Cortex of kidney (tissue), 1 donor: ENCODE measurements at places on chromosomes 5 and 9.

GRCh38 chr5:37777432-37778130 is 62.3 kb downstream of the GDNF start:
- no peak for DNase-seq

DNA sequence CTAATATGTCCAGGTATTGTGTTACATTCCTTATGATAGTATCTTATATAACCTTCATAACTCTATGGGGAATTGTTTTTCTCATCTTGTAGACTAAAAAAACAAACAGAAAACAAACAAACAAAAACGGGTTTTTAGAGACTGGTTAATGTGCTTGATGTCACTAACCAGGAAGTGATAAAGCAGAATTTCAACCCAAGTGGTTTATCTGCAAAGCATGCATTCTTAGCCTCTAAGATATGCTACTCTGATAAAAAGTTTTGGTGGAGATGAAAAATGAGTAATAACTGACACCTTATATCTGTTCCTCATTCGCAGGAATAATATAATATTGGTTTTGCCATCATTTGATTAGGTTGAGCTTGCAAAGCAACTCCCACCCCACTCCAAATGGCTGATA is 53.4 kb downstream of the PUM3 start:
- DNase-seq = no peak

DNA sequence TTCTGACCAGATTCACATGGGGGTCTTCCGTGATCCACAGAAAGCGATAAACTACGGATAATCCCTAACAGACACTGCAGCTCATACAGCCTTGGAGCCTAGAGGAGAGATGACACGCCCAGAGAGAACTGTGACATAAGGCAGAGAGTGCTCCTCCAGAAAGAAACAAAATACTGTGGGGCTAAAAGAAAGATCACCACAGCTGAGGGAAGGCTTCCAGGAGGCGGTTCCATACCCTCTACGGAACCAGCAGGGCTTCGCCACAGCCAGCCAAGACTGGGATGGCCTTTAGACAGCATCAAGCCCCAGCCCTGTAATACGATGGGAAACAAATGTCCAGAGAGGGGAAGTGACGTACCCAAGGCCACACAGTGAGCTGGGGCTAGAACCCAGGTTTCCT is 19.3 kb downstream of the GPX3 start:
- DNase-seq = no peak

DNA sequence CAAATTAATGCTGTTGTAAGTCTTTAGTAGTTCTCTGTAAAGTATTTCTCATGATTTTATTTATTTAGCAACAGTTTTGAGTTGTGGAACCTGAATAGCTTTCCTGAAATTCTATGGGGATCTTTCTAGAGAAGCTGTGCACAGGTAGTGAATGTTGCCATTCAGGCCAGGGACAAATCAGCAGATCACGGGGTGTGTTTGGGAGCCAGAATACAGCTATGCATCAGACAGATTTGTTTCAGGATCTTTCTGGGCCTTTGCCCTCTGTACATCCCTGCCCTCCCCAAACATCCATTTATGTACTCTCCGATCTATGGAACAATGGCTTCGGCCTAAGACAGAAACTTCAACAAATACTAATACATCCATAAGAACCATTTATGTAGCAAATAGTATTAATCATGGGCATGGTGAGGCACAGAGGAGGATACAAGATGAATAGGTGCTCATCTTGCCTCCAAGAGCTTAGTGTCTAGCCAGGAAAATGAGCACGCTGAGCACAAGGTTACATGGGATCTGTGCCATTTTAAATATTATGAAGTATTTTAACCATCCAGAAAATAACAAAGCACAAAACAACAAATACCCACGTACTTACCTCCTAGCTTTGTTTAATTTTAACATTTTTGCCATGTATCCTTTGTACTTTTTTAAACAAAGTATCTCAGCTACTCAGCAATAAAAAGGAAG is 13.1 kb downstream of the ARHGEF37 start:
- DNase-seq = no peak

GRCh38 chr9:115063058-115063845 is 54.7 kb downstream of the TNC start:
- no peak for DNase-seq

DNA sequence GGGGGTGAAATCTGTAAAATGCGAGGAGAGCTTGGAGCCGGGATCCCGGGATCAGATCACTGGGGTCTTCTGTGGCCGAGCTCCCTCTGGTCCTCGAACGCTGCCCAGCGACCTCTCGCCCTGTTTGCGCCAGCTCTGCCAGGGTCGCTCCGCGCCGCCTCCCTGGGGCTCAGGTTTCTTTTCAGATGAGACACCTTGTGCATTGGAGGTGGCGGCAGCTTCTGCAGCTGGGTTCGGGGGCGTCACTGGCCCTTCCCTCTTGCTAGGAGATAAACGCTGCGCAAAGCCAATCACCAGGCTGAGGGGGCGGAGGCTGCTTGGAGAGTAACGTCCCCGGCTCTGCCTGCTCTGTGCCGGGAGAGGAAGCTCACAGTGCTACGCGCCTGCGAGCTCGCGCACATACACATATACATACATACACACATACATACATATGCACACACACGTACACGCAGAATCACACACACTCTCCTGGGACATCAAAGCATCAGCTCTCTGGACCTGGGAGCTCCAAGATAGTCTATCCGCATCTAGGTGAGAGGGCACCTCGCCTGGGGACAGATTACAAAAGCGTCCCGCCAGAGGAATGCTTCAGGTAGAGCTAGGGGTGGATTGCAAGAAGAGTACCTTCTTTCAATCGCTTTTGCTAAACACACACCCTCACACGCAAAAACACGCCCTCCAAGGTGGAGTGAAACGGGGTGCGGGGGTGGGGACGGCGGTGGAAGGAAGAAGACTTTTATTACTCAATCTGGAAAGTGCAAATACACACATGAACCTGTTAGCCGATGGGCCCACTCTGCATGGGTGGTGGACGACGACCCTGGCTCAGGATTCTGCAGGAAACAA is at the start of gene ST8SIA4:
TSS of gene ST8SIA4 (minus strand) at position 244 of the 849 bp plus-strand sequence. CDS start 327 bp downstream, outside the sequence.
- DNase-seq = no peak

- no peak for DNase-seq
Observed at GRCh38 chr5:132566657-132567056, 9.9 kb downstream of the RAD50 start.

DNA sequence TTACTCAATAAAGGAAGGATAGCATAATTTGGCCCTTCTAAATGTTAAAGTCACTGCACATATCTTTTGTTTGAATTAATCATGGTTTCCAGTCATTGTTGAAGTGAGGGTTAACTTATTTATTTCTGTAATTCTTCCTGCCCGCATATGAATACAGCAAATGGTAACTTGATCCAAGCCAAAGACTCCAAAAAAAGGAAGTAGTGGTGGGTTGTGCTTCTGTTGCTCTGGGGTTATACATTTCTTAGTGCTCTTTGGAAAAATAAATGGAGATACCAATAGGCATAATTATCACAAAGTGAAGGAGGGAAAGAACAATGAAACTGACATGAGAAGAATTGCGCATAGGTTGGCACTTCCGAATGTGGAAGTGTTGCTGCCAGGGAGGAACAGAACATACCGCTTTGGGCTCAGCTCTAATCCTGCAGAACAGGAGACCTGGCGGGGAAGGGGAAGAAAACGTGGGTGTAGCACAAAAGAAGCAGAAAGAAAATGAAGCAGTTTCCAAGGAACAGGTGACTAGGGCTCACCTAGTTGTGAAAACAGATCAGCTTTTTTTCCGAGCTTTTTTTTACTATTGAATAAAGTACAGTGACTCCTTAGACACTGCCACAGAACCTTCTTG is 69.7 kb upstream of the TAF11L2 start:
- no peak for DNase-seq

GRCh38 chr5:124000538-124000937 is 488.6 kb downstream of the CSNK1G3 start:
- DNase-seq = no peak

- no peak for DNase-seq
Observed at GRCh38 chr9:75788006-75788634, 102.4 kb upstream of the PCSK5 start.

GRCh38 chr9:109717342-109717741 is 62.7 kb upstream of the PALM2AKAP2 start:
- no peak for DNase-seq

GRCh38 chr5:176530983-176531901 is 6.0 kb downstream of the RNF44 start:
- DNase-seq = no peak

DNA sequence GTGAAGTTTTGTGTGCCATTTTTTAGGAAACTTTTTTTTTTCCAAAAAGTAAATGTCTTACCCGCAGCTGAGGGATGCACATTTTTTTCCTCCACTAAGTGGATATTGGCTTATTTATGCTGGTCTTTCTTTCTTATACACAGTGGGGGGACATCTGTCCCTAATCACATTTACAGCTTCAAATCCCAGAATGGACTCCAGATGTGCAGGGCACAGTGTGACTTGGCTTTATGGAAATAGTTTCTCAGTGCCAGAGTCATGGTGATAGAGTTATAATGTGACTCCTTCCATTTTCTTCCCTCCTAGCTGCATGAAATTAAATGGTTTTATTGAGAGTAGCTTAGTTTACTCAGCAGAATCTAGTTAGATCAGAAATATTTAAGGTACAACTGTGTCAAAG is 66.5 kb downstream of the SV2C start:
- no peak for DNase-seq

DNA sequence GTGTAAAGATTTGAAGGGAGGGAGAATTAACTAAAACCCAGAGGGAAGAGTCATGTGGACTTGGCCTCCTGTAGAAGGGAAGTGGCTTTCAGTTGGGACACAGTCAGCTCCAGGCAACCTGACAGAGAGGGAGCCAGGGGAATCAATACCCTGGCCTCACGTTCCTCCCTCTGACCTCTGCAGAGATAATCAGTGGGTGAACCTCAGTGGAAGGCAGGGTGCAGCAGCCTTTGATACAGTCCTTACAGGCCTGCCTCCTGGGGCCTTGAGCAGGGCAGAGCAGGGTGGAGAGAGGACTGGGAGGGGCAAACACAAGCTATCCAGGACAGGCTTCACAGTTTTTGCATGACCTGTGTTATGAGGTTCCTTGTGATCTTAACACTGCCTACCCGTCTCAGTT is 61.9 kb upstream of the GPBP1 start:
- no peak for DNase-seq

DNA sequence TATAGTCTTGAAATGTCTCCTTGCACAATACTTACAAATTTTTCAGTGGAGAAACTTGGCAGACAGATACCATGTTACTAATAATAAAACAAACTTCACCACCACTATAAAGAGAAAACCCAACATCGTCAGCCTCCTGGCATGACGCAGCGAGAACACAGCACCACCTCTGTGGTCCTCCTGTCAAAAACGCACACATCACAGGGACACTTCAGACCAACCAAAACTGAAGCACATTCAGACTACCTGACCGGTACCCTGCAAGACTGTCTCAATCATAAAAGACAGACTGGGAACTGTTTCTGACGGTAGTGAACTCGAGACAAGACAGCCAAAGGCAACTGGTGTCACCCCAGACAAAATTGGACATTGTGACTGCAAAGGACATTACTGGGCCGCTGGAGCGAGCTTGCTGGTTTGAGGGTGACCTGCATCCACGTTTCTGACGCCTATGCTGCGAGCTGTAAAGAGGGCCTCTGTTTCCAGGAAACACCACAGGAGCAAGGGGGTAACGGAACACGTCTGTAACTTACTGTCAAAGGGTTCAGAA is 34.4 kb downstream of the NSUN2 start:
- DNase-seq = no peak

- DNase-seq = no peak
Observed at GRCh38 chr9:20873240-20873865, 158.1 kb downstream of the HACD4 start.

GRCh38 chr9:24118190-24118589 is 292.1 kb upstream of the ELAVL2 start:
- DNase-seq = no peak

DNA sequence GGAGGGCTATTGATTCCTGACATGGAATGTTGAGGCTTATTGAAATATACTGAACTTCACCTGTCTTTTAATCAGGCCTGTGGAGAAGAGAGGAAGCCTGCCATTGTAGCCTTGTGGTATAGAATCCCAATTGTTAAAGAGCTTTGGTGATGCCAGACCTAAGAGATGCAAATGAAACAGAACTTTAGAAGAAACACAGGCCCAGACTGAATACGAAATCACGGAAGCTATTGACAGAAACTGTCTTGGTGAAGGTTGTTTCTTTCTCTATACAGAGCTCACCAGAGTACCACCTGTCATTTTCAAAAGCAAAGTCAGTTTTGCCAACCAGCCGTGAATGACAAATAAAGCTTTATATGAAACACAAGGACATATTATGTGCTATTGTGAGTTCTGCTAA is 660.3 kb downstream of the ISL1 start:
- DNase-seq = no peak

DNA sequence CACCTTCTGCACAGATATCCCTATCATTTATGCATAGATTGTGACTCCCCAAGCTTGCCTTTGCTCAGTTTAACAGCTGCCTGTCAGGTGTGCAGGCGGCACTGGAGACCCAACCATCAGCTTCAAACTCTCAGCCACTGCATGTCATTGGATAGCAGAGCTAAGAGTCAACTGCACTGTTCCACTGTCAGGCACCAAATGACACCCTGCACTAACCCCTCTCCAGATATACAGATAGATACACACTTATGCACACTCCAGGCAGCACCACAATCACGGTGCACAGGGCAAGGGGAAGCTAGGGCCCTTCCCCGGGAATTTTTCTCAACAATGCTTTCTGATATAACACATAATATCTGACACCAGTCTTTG is 142.3 kb downstream of the BNC2 start:
- DNase-seq = no peak

DNA sequence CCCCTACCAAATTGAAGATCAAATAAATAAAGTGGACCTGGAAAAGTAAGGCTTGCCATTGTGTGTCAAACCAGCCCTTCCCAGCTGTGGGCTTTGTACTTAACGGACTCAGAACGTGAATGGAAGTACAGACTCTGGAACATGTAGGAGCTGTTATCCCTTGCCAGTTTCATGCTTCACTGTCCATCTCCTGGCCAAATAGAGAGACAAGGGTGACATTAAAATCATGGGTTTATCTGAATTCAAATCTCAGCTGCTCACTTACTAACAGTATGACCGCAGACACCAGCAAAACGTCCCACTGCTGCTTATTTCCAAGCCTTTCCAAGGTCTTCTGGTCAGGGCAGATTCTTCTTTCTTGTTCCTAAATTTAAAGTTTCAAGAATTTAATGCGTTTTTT is 52.2 kb downstream of the EXOSC2 start:
- DNase-seq = no peak
